ENCODE measurements at places on chromosomes 11 and 22.

GRCh38 chr11:14764579-14765527 lies 121.2 kb downstream of the PDE3B start:
- DNase-seq, result peak; percentile 61

GRCh38 chr11:11461473-11461872 lies 108.4 kb upstream of the CSNK2A3 start:
- no peak for DNase-seq

DNA sequence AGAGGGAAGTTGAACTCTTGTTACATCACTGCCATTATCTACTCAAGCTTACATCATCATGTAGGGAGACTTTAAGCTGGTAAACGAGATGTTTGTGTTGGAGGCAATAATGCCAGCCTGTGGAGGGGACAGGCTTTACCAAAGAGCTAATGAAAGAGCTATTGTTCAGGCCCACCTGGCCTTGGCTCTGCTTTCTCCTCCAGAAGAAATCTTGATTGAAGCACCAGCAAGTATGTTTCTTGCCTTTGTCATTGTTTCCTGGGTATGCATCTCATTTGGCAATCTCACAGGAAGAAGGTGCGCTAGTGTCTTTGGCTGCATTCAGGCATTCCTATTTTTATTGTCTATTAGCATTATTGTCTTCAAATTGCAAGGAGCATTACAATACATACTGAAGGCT lies 16.7 kb upstream of the CARD18 start:
- DNase-seq, result no peak

GRCh38 chr11:10646681-10647355 lies 46.7 kb downstream of the IRAG1 start:
- DNase-seq, result no peak

DNA sequence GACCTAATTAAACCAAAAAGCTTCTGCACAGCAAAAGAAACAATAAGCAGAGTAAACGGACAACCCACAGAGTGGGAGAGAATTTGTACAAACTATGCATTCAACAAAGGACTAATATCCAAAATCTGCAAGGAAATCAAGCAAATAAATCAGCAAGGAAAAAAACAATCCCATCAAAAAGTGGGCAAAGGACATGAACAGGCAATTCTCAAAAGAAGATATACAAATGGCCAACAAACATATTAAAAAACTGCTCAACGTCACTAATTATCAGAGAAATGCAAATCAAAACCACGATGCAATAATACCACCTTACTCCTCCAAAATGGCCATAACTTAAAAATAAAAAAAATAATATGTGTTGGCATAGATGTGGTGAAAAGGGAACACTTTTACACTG lies 5.2 kb downstream of the PLAAT5 start:
- no peak for DNase-seq

DNA sequence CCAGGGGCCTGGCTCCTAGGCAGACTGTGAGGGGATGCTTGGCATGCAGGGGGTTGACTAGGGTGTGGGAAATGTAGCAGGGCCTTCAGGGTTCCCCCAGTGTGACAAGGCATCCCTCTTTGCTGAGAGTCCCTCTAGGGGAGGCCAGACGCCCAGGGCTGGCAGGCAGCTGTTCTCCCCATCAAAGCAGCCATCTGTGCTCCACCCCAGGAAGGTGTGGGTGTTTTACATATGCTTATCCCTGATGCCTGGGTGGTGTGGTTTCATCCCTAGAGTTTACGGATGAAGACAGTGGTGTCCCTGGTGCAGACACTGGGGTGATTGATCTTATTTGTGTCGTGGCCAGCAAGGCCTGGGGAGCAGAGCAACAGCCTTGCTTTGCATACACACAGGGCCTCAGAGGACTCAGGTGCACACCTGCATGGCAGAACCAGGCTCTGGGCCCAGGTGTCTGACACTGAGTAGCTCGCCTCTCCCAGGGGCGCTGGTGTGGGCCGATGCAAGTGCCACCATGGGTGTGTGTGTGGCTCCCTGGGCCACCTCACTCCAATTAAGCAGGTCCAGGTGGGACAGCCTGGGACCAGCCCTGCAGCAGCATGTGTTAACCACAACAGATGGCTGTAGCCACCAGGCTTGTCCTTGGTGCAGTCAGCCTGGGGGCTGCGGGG lies 74.2 kb downstream of the MED15 start:
- DNase-seq, result no peak

DNA sequence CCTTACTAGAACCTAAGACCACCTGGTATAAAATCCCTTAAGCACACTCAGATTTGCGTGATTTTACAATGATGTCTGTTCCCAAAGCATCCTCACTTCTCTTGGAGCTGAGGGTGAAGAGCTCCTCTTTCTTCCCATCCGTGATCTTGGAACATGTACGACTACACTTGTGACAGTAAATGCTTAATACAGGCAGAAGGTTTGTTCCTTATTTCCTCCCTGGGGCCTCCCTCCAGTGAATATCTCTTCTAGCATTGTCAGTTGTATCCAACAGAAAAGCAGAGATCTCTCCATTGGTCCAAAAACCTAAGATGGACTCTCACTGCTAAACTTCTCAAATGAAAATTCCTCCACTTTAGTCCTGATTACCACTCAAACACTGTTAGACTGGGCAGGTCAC lies 103.6 kb upstream of the VPREB1 start:
- no peak for DNase-seq

DNA sequence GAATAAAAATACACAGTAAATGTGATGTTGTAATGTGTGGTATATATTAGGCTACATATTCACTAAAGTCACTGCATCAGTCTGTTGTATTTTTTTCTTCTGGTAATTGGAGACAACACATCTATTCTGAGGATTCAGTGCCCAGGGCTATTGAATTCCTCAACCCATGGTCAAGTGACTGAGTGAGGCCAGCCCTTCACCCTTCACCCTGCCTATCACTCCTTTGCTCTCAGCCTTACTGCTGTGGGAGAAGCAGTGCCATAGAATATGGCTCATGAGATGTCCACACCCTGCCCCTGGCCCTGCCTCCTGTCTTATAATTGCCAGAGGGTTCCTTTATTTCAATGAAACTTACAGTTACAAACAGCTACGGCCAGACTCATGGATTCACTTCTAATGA lies 295.6 kb downstream of the NTM start:
- no peak for DNase-seq

GRCh38 chr11:42823546-42823945 lies 488.2 kb upstream of the API5 start:
- no peak for DNase-seq
